ENCODE measurements at places on chromosomes 1 and 21.
A peak's percentile ranks its signal among the peaks of the same experiment; 100 is the strongest.

GRCh38 chr1:94245747-94246438 lies 8.5 kb upstream of the ARHGAP29 start:
- no peak for DNase-seq

- no peak for DNase-seq
These were observed 5.2 kb upstream of the FOXD3 start for GRCh38 chr1:63316984-63317816.

GRCh38 chr1:229675396-229675795 lies 49.3 kb downstream of the URB2 start:
- DNase-seq = no peak

DNA sequence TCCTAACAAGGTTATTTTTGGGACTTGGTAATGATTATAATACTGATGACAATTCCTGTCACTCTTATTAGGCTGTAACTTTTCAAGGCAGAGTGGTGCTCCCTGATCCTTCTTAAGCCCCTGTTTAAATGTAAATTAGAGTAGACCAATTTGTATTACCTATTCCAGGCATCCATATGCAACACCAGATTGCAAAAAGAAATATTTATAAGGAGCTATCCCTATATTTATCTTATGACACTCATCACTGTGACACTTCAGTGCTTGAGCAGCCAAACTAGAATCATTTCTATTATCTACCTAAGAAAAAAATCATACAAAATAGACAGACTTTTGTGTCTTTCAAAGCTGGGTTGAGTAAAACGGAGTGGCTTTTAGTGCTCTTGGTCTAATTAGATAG lies 462.7 kb downstream of the ADGRL2 start:
- no peak for DNase-seq

DNA sequence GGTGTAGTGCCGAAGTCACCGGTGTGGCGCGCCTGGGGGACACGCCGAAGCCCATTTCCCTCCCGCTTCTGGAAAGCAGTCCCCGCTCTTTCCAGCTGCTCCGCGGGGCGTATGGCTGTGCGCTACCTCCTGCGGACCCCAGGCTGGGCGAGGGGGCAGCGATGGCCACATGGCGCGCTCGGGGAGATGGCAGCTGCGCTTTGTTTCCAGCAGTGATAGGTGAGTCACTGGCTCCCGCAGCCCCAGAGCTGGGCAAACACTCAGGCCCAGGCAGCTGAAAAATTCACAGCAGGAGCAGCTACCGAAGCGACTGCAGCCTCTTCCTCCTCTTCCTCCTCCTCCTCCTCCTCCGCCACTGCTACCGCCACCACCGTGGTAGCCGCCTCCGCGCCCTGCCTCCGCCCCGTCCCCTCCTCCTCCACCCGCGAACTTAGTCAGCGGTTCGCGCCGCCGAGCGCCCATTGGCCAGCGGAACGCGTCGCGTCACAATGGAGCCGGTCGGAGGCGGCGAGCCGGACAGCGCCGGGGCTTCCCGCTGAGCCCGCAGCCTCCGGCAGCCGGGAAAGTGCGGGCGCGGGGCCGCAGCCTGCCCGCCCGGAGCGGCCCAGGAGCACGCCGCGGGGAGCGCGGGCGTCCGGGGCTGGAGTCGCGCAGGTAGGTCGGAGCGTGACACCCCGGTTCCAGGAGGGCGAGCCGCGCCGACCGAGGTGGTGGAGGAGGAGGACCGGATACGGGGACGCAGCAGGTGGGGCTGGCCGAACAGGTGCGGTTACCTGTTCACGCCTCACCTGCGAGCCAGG lies at the start of gene LRRC8B:
Gene LRRC8B, plus strand, starts transcription at position 461 of the 800 bp plus-strand sequence. CDS start 57,822 bp downstream, outside the sequence.
- DNase-seq = peak; percentile 70

DNA sequence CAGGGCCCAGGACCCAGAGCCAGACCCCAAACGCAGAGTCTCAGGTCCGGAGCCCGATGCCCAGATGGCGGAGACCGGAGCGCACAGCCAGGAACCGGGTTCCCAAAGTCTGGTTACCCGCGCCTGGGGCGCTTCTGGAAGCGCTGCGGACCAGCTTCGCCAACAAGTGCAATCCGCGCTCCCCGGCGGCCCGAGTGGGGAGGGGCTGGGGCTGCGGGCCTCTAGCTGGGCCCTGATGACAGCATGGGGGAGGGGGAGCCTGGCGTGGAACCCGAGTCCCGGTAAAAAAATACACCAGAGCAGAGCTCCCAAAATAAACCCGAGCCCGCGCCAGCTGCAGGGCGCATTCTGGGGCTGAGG lies 494 bp downstream of the NT5C1A start:
- no peak for DNase-seq

- DNase-seq = no peak
These were observed 22.8 kb upstream of the RNU1-4 start for GRCh38 chr1:16717336-16718098.

GRCh38 chr1:94025383-94026340 lies 95.3 kb downstream of the ABCA4 start:
- no peak for DNase-seq

DNA sequence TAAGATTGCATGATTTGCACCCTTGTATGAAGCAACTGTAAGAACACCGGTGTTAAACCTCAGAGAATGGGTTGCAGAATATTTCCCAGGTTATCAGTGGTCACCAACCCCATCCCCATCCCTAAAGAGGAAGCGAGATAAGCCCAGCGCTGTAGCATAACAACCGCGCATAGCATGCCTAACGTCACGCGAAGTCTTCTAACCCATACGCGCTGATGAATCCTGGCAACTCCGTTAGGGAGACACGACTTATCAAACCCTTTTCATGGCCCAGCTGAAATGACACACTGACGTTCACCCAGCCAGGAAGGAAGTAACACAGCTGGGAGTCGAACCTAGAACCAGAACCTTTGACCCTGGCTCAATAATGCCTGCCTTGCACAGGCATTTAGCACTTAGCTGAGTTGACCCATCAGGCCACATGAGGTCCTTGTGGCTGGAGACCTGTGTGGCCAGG lies 24.2 kb downstream of the TMEM51 start:
- DNase-seq = no peak

DNA sequence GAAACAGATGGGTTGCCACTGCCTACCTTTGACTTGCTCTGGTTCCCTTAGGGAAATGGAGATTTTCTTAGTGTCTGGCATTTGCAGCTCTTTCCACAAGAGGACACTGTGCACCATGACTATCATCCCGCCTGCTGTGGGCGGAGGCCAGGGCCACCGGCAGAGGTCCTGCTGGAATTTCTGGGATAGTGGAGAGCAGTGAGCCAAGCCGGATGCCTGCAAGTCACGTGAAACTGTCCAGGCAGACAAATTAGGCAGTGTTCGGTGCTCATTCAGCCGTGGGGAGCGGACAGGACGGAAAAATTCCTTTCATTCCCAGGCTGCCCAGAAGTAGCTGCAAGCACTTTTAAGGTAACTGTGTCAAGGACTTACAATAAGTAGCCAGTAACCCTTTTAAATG lies 43.4 kb downstream of the IGSF5 start:
- no peak for DNase-seq

GRCh38 chr1:156435545-156436140 lies 64.9 kb downstream of the MEF2D start:
- no peak for DNase-seq

DNA sequence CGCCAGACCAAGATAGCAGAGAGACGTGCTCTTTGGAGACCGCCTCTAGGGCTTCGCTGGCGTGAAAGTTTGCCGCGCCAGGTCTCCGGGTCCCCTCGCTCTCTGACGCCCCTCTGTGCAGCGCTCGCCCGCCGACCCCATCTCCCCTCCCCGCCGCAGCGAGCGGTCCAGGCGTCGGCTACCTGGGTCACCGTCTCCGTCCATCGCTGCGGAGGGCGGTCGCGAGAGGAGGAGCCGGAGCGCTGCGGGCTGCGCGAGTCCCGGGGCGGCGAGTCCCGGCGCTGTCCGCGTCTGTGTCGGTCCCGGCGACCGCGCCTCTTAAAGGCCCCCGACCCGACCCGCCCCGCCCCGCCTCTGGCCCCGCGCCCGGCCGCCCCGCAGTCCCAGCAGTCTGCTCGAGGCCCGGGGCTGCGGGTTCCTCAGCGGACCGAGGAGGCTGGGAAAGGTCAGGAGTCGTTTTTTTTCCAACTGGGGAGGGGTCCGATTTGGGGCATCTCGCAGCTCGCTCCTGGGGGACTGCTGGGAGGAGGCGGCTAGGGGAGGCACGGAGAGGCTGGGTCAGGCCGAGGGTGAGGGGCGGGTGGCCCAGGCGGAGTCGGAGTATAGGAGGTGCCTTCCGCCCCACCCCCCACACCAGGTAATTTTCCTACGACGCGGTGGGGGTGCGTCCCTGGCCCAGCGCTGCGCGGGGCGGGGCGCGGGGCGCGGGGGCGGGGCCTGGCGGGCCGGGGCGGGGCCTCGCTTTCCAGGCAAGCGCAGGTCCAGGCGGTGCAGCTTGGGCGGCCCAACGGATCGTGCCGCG lies at the start of the genes FBXO2 and FBXO44:
Gene FBXO2, minus strand, starts transcription at position 293 of the 802 bp plus-strand sequence. Its CDS starts 89 bp downstream, at position 204.
Gene FBXO44, plus strand, starts transcription at position 741 of the 802 bp plus-strand sequence. CDS start 959 bp downstream, outside the sequence.
- no peak for DNase-seq

DNA sequence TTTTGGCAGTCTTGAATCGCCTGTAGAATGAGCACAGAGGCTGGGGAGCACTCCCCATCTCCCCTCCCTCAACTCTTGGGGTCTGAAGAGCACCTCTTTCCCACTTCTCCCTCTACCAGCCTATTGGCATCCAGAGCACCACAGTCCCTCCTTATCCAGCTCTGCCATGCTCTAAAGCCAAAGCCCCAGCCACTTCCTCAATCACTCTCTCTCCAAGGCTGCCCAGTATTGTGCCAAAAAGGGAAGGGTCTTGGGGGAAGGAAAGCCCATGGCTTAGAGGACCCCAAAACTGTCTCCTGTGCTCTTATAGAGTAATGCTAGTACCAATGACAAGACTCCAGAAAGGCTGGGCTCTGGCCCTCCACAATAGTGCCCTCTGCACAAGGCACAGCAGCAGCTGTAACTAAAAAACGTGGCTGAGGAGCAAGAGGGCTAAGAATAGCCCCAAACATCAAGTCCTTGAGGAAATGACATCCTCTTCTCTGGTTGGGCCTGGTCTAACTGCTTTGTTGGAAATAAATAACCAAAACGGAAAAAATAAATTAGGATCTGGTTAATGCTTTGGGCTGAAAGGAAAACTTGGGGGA lies 28.4 kb downstream of the SLC27A3 start:
- no peak for DNase-seq

GRCh38 chr1:218887141-218887925 lies 286.3 kb upstream of the LYPLAL1 start:
- DNase-seq = no peak

- DNase-seq = no peak
These were observed 6.3 kb downstream of the NME7 start for GRCh38 chr1:169361281-169361680.

DNA sequence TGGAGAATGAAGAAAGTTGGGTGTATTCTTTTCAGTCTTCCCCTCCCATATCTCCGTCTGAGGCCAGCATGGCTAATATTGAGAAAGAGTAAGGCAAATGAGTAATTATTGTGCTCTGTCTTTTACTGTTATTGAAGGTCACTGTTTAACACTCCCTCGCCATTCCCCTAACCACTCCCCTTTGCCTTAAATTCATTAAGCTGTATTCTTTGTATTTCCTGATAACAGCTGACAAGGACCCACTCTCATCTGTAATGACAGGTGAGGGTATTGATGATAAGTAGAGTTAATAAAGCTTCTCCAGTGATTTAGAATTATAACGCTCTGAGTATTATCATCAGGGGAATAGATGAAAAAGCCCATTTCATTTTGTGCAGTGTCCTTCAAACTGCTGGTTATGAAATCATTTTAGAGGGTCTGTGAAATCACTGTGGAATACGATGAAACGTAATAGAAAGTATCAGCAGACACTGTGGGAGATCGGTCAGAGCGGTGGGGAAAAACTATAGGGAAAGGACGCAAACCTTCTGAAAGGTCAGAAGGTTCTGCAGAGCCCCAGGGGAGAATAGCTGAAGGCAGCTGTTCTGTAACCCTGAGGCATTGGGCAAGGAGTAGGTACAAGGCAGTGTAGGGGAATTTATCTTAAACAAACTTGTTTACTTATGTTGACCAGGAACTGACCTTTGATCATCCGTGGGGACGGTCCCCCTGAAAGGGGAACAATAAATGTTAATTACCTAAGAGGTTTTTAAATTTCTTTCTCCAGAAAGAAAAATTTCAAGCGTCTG lies 46.3 kb upstream of the CACYBP start:
- DNase-seq = no peak

DNA sequence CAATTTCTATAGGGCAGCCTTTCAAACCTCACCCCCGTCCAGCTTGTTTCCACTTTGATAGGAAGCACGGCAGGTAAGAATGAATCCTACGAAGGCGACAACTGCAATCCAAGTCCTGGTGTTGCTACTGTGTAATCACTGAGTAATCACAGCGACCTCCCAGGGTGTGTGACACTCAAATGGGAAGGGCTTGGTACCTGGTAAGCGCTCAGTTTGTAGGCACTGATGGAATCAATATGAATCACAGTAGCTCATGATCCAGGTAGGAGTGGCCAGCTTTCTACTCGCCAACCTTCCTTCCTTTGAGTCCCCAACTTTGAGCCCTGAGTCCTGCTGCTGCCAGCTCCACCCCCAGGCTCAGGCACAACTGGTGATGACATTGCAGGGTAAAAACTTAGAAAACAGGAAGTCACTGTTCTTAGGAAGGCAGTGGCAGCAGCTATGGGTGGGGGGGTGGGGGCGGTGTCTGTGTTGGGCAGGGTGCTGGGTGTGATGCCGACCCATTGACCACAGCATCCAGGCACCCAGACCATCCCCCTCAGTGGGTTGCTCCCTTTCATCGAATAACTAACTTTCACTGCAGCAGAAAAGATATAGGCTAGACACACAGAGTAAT lies 70.7 kb downstream of the CD247 start:
- DNase-seq = no peak

DNA sequence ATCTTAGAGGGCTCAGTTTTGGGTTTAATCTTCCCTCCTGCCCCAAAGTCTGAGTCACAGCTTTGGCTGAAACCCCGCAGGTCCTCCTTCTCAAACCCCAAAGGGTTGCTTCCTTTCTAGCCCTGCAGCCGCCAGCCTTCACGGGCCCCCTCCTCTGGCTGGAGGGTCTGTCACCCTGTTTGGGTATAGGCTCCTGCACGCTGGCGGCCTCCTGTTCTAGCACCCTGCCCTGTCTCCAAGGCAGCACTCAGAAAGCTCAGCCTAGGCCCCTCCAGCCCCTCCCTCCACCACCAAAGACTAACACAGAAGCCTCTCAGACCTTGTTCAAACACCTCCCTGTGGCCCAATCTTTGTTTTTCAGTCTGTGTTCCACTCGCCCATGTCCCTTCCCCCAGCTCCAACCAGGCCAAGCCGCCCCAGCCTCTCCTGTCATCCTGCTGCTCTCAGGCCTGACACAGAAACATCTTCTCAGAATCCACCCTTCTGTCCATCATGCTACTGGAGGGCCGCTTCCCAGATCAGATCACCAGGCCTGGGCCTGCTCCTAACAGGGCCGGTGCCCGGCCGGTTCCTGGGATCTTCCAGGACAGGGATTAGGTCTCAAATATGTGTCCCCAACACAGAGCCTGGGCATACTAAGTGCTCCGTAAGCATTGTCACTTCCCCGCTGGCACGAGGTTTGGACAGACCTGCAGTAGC lies 35.6 kb downstream of the HTR6 start:
- no peak for DNase-seq

DNA sequence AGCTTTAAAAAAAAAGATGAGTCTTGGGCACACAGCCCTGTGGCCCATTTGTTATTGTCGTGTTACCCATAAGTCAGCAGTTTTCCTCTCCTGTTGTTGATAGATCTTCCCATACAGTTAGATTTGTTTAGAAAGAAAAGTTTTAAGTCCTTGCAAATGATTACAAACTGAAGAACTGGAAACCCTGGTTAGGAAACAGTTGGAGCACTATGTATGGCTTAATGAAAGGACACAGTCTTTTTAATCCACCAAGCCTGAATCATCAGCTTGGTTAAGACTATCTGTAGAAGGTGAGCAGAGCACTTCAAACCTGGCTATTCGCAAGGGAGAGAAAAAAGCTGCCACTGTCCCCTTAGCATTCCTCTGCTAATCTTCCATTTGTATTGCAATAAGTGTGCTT lies 241.0 kb downstream of the DISC1 start:
- DNase-seq = no peak

GRCh38 chr1:203185585-203185984 lies 919 bp downstream of the CHI3L1 start:
- DNase-seq = no peak

Measured in cortex of kidney (tissue), 1 donor.